ENCODE measurements at places on chromosomes 3 and 15.

- no peak for DNase-seq
These were observed 243.4 kb upstream of the ZNF717 start for GRCh38 chr3:76028774-76029173.

DNA sequence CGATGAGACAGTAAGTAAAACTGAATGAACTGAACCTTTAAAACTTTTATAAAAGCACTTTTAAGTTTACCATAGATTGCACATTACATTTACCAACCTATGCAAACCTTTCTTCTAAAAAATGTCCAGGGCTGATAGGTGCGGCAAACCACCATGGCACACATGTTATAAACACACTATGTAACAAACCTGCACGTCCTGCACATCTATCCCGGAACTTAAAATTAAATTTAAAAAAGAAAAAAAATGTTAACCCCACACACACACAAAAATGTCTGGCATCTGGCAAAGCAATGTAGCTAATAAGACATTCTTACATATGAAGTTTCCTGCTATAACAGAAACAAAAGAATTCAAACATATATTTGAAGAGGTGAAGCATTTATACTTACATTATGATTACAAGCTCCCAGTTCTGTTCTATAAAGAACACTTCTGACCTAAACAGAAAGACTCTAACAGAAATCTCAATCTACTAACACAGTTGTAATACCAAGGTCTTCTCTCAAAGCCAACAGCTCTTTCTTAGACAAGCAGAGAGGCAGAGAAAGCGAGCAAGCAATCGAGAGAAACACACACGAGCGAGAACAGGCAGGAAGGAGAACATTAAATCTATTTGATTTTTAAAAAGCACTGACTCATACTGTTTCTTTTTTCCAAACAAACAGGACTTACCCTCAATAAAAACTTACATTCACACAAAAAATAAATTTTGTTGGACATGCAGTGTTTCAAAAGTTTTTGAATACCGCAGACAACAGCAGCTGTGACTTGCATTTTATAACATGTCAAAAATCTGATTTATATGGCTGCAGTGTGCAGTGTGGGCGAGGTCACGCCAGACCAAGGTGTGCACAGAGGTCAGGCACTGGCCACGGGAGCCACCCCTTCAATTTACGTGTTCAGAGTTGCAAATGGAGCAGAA lies at the start of gene NRG4:
Gene NRG4, minus strand, starts transcription at position 798 of the 925 bp plus-strand sequence. CDS start 1,194 bp downstream, outside the sequence.
- peak; percentile 5 for DNase-seq

DNA sequence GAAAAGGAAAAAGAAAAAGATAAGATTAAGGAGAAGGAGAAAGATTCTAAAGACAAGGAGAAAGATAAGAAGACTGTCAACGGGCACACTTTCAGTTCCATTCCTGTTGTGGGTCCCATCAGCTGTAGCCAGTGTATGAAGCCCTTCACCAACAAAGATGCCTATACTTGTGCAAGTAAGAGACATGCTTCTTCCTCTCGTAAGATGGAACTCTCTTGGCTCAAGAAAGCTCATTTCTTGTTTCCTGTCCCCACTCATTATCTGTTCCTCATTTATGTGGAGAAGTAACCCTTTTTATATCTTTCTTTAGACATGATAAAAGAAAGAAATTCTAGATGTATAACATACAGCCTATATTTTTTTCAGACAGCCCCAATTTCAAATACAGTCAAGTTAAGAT lies 101.4 kb downstream of the KLHL25 start:
- no peak for DNase-seq

DNA sequence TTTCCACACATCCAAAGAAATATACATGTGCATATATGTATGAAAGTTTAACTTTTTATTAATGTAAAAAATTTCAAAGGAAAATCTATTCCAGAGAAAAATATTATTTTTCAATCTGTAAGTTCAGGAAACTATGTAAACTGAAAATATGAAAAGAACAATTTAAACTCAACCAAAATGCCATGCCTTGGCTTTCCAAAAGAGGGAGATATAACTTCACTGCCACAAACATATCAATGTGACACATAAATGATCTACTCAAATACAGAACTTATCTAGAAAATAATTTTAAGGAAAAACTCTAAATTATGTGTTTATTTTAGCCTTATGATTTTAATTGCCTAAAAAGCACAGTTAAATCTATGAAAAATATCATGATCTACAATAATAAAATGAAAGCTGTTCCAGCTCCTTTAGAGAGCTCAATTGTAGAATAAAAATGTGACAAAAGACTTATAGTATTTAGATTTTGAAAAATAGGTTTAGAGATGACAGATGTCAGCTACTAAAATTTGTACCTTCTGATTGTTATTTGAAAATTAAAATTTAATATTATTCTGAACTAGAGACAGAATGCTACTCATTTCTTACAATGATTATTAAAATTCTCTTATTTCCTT lies 94.8 kb downstream of the GBE1 start:
- no peak for DNase-seq

DNA sequence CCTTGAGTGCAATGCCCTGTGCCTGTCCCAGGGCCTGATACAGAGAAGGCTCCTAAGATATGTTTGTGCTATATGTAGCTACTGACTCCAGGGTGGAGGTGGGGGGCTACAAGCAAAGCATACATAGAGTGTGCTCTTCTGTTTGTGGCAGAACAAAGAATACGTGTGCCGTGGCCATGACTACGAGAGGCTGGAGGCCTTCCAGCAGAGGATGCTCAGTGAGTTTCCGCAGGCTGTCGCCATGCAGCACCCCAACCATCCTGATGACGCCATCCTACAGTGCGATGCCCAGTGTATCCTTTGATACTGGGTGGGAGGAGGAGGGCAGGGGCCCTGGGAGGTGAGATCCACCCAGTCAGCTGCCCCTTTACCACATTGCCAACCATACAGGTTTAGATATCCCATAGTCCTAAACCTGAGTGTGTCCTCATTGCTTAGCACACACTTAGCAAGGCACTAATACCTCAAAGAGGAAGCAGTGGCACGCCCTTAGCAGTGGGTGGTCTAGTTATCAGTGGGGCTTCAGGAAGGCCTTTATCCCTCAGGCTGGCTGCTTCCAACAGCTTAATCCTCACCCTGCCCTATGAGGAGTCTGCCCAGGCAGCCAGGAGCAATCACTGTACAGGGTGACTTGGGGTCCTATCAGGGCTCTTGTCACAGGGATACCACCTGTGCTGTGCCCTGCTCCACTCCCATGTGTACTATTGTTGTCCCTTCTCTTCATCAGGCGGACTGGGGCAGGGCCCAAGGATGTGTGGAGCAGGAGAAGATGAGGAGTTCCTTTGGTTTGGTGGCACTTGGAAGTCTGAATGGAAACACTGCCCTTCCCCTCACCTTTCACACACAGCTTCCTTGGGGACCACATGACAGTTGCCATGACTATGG lies 30.1 kb upstream of the MANF start:
- no peak for DNase-seq

DNA sequence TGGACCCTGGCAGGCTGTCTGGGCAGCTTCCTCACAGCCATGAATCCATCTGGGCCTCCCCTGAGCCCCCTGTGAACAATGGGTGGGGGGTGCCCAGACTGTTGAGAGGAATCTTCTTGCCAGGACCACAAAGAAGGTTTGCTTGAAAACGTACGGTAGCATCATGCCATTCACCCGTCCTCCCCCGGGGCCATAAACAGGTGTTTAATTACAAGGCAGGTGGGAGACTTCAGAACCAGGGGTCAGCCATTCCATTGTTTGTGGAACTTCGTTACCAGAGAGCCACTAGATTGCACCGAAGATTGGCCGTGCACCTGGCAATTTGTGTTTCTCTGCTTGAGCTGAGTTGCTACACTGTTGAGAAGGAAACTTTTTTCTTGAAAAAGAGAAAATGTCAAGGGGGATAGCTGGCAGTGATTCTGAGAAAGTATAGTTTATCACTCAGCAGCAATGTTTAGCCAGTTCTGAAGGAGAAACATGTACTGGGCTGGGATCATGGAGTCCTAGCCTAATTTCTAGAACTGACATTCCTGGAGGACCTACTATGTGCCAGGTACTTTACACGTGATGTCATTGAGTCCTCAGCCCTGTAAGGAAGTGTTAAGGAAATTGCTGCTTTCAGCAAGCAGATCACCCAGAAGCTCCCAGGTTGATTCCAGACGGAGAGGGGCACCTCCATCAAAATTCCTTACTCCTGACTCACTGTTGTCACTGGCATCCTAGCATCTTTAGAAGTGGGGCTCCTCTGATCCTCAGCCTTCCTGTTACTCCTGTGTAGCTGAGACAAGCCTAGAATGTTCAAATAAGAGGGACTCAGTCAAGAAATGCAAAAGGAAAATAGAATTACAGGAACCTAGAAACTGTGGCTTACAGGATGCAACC lies 103.8 kb upstream of the UBE2E1 start:
- DNase-seq = no peak

DNA sequence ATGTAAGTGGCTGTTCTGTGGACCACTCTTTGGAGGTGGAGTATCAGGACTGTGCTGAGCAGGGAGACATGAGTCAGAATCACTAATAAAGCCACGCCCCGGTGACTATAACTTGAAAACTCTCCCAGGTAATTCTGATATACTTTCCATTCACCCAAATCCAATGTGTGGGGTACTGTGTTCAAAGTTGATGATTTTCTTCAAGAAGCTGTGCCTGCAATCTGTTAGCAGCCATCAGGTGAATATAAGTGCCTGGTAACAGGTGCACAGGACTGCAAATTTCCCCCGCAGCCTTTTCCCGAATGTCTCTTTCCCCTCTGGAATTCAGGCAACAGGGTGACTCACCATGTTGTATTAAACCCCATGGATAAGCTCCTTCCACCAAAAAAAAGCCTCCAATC lies 17.0 kb downstream of the MAGI1 start:
- DNase-seq = no peak

DNA sequence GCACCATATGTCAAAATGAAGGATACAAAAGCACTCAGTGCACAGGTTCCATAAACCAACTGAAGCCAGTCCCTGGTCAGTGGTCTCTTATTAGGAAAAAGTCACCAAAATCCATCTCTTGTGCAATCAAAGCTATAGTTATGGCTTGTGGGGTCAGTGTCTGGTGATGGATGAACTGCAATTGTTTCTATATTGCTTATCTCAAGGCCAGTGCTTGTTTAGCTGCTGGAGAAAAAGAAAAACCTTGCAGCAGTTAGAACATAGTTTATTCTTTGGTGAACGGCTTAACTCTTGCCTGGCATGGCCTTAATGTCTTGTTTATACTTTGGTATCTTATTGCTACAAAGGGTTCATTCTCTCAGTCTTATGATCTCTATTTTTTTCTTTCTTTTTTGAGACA lies 2.9 kb upstream of the UQCRC1 start:
- DNase-seq = no peak

- DNase-seq = no peak
These were observed 24.9 kb downstream of the AP4E1 start for GRCh38 chr15:50933341-50933740.

- no peak for DNase-seq
These were observed 53.7 kb upstream of the CSTA start for GRCh38 chr3:122271246-122271898.

DNA sequence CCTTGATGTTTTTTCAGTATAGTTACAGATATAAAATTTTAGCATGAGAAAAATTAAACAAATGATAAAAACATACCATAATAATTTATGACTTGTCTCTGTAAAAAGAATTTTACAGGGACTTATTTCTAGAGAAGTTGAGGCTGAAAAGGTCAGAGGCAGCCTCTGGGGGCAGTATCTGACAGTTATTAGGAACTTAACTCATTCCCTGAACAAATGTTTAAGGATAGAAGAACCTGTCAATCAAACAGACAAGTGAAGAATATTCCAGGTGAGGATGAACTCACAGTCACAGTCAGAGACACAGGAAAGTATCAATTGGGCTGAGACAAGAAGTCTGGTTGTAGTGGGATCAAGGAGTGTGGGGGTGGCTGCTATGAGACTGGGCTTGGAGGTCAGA lies 7.3 kb downstream of the MYLK start:
- DNase-seq = no peak

DNA sequence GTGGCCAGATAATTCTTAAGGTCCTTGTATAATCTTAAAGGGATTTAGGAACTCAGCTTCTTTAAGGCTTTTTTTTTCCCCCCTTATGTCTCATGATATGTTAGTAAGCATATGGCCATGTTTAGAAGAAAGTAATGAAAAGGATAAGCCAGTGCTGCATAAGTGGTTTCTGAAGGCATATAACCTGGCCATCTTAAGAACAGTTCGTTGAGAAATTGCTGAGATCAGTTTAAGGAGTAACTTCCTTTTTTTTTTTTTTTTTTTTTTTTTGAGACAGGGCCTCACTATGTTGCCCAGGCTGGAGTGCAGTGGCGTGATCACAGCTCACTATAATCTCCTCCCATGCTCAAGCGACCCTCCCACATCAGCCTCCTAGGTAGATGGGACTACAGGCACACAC lies 51.7 kb downstream of the UBE2E2 start:
- DNase-seq = no peak

GRCh38 chr15:60683156-60683555 lies 204.2 kb upstream of the ICE2 start:
- DNase-seq = no peak

GRCh38 chr15:100693451-100693850 lies 91.1 kb downstream of the ASB7 start:
- no peak for DNase-seq

DNA sequence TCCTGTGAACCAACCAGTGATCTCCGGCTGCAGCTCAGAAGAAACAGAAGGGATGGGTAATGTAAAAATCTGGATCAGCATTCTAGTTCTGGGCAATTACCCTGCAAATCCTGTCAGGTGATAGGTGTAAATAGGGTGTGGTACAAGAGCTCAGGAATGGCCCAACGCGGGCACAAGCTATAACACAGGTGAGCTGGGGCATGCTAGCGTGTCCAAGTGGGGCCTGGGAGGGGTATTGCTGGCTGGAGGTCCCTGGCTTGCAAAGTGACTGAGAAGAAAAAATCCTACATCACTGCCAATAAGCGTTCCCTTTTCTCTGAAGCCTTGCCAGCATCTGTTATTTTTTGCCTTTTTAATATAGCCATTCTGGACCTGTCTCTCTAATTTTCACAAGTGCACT lies 9.7 kb upstream of the CHST2 start:
- DNase-seq = no peak

- no peak for DNase-seq
These were observed 80.2 kb downstream of the FMN1 start for GRCh38 chr15:33114374-33114717.

GRCh38 chr15:92879949-92880725 lies 20.0 kb upstream of the CHD2 start:
- DNase-seq = no peak

GRCh38 chr3:183061391-183062172 lies 37.7 kb downstream of the MCCC1 start:
- no peak for DNase-seq

All from GM06990 (cell line).